ENCODE measurements at places on chromosomes 6 and 20.

DNA sequence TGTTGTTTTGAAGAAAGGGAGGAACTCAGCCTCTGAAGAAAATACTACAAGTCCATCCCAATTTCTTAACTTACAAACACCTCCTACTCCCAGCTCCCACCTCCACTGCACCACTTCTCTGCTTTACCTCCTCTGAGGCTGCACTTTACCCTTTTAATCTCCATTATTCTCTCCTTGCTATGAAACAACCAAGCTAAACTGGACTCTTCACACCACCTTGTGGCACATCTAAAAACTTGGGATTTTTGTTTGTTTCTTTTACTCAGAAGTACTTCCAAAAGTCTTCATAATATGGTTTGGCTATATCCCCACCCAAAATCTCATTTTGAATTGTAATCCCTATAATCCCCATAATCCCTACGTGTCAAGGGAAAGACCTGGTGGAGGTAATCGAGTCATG is 142.2 kb downstream of the MOXD1 start:
- no peak for DNase-seq

GRCh38 chr20:44720997-44721784 is 6.0 kb downstream of the CCN5 start:
- DNase-seq = no peak

DNA sequence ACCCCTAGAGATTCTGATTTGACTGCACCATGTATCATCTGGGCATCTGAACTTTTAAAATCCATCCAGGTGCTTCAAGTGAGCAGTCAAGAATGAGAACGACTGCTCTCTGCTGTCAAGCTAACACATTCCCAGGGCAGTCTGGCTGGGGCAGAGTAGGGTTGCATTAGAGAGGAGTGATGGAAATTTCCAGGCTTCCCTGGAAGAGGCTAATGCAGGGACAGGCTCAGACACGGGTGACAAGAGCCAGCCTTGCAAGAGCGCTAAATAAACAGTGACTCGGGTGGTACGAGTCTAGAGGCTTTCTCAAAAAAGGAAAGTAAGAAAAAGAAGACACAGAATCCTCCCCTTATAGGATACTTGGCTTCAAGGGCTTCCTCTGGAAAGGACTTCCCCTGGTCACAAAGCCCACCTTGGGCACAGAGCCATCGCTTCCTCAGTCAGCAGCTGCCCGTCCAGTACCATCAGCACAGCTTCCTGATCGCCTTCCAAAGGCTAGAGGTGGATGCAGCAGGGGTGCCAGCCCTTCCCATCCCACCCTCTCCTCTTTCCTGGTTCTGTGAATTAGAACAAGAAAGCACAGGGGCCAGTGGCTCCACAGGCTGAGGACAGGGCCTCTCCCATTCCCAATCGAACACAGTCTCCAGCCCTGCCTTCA is 177.4 kb upstream of the RREB1 start:
- no peak for DNase-seq

DNA sequence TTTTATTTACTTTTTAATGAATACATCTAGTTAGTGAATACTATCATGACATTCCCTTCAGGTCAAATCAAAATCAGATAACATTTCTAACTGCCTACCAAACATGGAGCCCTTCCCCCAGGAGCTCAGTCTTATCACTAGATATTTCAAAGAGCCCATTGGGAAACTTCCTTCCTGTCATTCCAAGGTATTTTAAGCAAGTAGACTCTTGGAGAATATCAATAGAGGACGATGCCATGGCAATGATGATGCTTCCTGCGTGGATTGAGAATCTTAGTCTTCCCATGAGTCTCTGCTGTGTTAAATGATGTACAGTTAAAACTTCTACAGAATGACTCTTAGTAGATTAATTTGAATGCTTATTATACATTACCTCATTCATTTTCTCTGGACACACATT is 384.9 kb downstream of the CENPW start:
- no peak for DNase-seq

DNA sequence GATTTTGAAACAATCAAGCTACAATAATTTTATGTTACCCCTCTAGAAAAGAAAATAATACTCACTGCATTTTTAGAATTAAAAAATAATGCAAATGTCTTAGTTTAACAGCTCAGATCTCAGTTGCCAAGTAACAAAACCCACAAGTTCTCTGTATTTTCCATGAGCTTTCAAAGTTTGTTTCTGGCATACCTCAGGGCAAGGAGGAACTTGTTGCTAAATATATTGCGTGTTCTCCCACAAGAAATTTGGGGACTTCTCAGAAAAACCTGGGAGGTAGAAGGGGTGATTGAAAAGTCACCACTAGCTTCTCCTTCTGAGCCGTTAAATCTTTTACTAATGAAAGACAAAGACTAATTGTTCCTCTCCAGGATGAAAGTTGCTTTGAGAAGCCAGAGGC is 236.8 kb upstream of the MARCKS start:
- no peak for DNase-seq

GRCh38 chr6:111866857-111867256 is 6.4 kb downstream of the FYN start:
- DNase-seq = no peak

GRCh38 chr6:68741501-68742386 is 106.7 kb downstream of the ADGRB3 start:
- DNase-seq = no peak

- DNase-seq = no peak
Measured at GRCh38 chr6:104591573-104592334, 268.0 kb downstream of the HACE1 start.

- no peak for DNase-seq
Measured at GRCh38 chr6:44390158-44390683, 2.7 kb downstream of the CDC5L start.

GRCh38 chr6:29524444-29525310 is 34.9 kb downstream of the UBD start:
- no peak for DNase-seq

DNA sequence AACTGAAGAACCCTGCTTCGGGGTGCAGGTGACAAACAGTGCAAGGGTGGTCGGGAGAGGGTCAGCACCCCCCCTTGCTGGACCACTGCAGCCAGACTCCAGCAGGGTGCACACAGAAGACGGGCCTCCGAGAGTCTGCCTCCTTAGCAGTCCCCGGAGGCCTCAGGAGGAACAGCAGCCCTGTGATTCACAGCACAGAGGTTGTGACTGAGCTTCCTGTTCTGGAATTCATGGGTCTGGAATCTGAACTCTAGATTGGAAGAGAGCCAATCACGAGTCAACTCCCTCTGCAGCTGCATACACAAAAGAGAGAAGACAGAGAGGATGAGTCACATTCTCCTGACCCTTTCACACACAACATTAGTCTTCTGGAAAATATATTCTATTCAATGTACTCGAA is 249.0 kb upstream of the OPRM1 start:
- no peak for DNase-seq

- no peak for DNase-seq
Measured at GRCh38 chr6:151175662-151176445, 63.9 kb upstream of the AKAP12 start.

- DNase-seq = no peak
Measured at GRCh38 chr20:47985092-47985850, 200.0 kb upstream of the SULF2 start.

DNA sequence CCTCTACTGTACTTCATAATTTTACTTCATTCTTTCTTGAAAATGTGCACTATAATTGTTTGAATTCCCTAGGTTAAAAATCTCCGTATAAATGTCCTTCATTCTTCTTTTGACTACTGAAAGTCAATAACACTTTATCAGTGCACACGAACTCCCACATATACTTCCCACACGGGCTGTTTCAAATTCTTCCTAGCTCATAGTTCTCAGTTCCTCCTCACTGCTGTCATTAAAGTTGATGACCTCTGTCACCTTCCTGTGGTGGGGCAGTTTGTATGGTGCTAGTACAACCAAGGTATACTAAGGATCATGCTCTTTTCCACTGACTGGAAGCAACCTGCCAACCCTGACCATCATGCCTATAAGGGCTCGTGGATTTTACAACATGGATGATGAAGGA is 40.0 kb upstream of the CD2AP start:
- no peak for DNase-seq

- DNase-seq = no peak
Measured at GRCh38 chr6:166579237-166579850, 7.1 kb downstream of the RAMACL start.

DNA sequence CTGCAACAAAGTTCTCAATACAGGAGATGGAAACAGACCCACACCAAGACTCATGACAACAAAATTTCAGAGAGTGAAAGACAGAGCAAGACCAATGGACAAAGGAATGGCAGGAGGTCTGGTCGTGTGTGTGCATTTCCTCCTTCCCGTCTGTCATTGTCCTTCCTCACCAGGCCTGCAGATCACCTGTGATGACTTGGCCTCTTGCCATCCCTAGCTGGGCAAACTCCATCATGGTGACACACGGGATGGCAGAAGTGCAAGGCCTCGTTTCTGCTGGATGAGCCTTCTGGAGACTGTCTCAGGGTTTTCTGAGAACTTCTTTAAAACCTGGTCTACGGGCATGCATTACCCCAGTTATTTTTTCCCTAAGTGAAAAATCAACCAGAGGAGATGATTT is 49.2 kb downstream of the RPP21 start:
- DNase-seq = no peak

- DNase-seq = no peak
Measured at GRCh38 chr20:38081575-38081974, 48.0 kb downstream of the RPRD1B start.

DNA sequence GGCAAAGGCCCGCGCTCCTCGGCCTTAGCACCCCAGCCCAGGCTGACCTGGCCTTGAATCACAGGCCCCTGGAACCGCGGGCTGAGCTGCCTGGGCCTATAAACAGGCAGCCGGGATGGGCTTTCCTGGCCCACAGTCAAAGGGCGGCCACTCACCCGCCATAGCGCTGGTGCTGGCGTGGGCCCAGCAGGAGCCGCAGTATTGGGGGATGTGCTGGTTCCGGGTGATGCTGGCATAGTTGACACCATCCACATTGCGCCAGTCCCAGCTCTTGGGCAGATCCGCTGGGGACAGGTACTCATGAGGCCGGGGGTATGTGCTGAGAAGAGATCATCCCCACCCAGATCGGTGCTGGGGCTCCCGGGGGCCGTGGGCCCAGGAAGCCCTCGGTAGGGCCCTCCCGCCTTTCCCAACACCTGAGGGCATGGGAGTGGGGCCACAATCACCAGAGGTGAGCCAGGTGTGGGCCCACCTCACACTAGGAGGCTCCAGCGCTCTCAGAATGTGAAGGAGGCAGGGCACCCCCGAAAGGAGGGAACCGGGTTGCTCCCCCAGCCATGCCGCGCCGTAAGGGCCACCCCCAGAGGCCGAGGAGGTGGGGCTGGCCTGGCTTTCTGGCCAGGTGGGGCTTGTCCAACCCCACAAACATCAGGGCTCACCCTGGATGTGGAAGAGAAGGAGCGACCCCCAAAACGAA is 739 bp downstream of the CTSZ start:
- DNase-seq = no peak

DNA sequence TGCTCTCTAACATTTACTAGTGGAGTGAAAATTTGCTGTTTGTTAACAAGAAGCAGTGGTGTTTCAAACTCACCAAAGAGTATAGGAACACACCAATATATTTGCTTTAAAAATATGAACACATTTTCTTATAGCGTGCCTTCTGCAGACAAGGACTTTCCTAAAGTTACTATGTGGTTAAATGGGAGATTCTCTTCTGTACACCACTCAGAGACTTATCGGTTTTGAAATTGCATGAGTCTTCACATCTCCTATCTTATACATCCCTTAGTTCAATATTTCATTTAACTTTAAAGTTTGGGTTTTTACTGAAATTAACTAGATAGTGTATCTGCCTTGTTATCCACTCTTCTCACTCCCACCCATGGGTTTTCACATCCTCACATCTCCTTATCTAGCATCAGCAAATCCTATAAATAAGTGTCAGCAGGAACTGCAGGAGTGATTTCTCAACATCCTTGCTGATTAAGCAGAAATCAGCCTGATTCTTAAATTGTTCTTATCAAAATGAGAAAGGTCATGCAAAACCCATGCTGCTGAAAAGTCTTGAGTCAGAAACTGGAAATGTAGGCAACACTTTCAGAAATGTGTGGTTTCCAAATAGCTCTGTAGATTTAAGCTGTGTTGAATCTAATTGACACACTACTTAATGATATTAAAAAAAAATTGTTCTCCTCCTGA is 1075.6 kb upstream of the GJE1 start:
- no peak for DNase-seq

- no peak for DNase-seq
Measured at GRCh38 chr20:8542110-8542486, 410.0 kb downstream of the PLCB1 start.

- DNase-seq = no peak
Measured at GRCh38 chr6:144008120-144008811, at the start of gene PLAGL1. TSS of gene PLAGL1 (minus strand) at chr6:144008259. CDS start at chr6:143948136, 60,123 bp downstream.

- DNase-seq = peak; percentile 66
Measured at GRCh38 chr20:44217342-44218092, 6.9 kb upstream of the OSER1 start.

Data from naive thymus-derived CD8-positive, alpha-beta T cell (primary cell).